ENCODE measurements at places on chromosomes 13 and 19.

GRCh38 chr19:38556521-38557174 lies 61.1 kb downstream of the MAP4K1 start:
- DNase-seq = no peak

DNA sequence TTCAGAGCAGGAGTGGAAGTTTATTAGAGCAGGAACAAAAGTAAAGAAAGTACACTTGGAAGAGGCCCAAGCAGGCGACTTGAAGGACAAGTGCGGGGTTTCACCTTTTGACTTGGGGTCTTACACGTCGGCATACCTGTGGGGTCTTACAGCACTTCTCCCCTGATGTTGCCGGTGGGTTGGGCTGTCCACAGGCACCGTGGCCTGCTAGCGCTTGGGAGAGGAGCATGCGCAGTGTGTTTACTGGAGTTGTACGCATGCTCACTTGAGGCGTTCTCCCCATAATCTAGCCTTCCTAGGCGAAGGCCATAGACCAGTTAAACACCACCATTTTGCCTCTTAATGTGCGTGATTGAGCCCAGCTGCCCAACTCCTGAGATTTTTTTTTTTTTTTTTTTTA lies 25.0 kb upstream of the PLEKHF1 start:
- no peak for DNase-seq

DNA sequence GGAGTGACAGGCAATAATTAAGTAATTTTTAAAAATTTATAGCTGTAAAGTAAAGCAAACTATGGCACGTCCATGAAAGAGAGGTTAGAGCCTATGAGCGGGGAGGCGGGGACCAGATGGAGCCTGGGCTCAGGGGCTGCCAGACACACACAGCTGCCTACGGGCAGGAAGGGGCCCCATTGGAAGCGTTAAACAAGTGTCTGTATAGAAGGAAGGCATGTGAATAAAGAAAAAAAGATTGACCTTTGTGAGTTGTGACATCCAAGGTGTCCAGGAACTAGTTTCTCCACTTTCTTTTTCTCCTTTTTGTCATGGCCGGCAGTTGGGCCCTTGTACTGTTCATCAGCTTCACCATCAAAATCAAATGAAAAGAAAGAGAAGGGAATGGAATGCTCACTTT lies 56.8 kb downstream of the LRCH1 start:
- DNase-seq = no peak

DNA sequence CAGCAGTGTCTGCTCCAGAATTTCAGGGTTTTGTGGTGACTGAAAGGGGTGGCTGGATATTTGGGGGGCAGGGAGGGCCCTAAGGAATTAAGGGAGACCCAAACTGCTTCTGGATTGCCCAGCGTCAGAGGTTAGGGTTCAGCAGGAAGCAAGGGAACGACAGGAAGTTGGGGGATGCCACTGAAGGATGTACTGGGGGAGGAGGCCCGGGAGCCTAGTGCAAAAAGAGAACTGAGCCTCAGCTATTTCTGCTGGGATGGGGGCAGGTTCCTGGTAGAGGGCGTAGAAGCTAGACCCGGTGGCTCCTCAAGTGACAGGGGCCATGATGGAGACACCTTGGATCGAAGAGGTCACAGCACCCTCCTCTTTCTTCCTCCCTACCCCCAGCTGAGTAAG lies 1.1 kb downstream of the CYP2S1 start:
- DNase-seq = no peak

GRCh38 chr13:74919914-74920313 lies 562.1 kb downstream of the TBC1D4 start:
- DNase-seq = no peak

- no peak for DNase-seq
These were observed at the start of gene C19orf81 for GRCh38 chr19:50649433-50650391. Gene C19orf81, plus strand, starts transcription at chr19:50649445. Its CDS starts 0 bp downstream, at chr19:50649445.

GRCh38 chr13:109408591-109409382 lies 377.6 kb downstream of the IRS2 start:
- no peak for DNase-seq

All from Right ventricle myocardium inferior (tissue), 1 donor.